GM23338 (cell line): ENCODE measurements at places on chromosomes 2 and 18. TPM values are rescaled to one million over a fixed set of nuclear protein-coding genes. Genes with fewer than 3 reads are reported as not detected.

- DNase-seq = no peak
These were observed 14.7 kb downstream of the RALB start for GRCh38 chr2:120267348-120267747.

Gene FSHR
- total RNA-seq = not detected in 2 replicates

- no peak for DNase-seq
These were observed 4.6 kb downstream of the ATG16L1 start for GRCh38 chr2:233256048-233256447.

DNA sequence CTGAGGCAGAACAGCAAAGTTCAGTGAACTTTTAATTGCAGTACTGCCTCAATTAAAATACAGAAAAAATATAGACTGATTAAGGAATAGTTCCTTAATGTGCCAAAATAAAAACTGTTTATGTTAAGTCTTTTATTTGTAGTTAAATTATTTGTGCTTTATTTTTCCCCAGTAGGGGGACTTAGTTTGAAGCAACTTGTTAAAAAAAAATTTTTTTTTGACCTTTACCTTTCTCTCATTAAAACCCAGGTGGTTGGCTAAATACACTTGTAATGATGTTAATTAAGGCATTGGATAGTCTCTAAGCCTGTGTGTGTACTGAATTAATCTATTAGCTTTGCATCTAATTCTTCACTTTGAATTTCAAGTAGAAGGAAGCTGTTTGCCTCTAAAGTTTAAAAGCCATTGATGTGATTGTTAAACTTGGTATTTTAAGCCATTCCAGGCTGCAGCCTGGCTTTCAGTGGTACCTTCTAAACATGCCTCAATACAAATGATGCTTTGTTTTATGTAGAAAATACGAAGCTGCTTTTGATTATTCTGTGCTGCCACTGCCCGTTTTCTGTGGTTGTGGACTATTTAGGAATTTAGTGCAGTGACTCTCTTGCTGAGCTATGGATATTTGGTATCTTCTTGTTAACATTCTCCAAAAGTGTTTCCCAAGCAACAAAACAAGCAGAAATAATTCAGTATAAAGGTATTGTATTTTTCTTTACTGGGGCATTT lies 102.9 kb downstream of the TANC1 start:
- DNase-seq = no peak

- peak; percentile 72 for DNase-seq
These were observed 45.2 kb downstream of the ST3GAL5 start for GRCh38 chr2:85843543-85843942.

DNA sequence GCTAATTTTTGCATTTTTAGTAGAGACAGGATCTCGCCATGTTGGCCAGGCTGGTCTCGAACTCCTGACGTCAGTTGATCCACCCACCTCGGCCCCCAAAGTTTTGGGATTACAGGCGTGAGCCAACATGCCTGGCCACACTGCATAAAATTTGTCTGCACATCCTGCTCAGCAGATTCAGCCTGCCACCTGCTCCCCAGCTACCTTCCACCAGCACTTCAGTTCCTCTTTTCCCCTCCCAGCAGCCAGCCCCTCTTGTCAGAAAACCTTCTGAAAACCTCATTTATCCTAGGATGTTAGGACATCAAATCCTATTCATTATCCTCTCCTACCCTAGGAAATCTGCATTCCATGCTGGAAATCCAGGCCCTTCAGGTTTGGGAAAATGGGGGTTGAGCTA lies 99.4 kb upstream of the STPG4 start:
- DNase-seq = no peak

GRCh38 chr2:36404754-36405153 lies 49.2 kb downstream of the CRIM1 start:
- no peak for DNase-seq

- no peak for DNase-seq
These were observed 65.9 kb upstream of the CPO start for GRCh38 chr2:206873423-206873822.

Gene CAPN13
- total RNA-seq = 0.19 and 0.94 TPM in 2 replicates

DNA sequence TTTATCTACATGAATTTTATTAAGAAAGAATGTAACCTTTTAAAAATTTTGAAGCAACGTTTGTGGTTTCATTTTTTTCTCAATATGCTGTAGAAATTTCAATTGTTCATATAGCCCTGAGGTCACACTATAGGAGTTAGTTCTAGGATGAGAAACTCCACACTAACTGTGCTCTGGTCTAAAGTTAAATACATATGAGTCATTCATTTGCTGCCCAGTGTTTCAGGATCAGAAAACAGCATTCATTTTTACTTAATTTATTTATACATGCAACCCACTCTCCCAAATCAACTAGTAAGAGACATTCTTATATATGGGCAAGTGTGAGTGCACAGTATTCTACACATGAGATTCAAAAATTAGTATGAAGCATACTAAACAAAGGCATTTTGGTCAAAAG lies 137.9 kb downstream of the DOCK10 start:
- no peak for DNase-seq

- DNase-seq = no peak
These were observed 52.6 kb downstream of the SH2D6 start for GRCh38 chr2:85470850-85471800.

Gene HOXD10
- total RNA-seq = not detected in 2 replicates

Gene ALK
- 0.16 and 0.35 TPM in 2 replicates for total RNA-seq

- no peak for DNase-seq
These were observed 154.3 kb downstream of the TMEM163 start for GRCh38 chr2:134564549-134564948.

DNA sequence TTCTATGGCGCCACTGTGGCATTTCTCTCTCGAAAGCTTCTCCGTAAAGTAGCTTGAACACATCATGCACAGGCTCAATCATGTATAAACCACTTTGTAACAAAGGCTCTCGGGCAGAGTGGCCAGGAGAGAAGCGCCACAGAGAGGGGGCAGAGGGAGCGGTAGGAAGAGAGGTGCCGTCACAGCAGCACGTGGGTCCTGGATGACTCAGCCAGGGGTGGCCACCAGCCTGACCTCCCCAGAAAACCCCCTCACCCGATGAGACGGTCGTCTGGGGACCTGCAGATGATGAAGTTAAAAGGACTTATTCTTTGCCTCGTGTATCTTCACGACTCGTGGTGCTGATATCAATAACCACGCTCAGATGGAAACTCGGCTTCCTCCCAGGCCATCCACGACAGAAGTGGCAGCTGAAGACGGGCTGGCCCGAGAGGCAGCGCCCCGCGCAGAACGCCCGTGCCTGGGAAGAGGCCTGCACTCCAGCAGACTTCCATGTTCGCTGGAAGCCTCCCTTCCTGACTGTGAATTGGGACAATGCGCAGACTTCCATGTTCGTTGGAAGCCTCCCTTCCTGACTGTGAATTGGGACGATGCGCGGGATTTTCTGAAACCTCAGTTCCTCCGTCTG lies 46.4 kb upstream of the MTCL1 start:
- no peak for DNase-seq

Gene UPP2
- total RNA-seq = not detected in 2 replicates

- DNase-seq = no peak
These were observed 62.5 kb downstream of the RRM2 start for GRCh38 chr2:10185046-10185445.

Gene GKN2
- not detected in 2 replicates for total RNA-seq

DNA sequence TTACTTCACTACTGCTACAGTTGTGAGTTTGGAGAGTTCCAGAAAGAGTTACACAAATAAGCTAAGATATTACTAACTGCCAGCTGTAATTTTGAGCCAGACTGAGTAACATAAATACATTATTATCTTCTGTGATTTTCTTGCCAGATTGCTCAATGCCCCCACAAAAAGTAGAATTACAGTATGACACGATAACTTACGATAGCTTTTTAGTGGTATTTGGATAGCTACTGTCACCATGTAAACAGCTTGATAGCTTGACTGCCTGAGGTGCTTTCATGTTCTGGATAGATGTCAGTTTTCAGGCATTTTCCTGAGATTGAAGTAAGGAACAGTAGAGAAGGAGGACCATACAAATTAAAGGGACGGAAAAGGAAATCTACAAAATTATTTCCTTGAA lies 533.3 kb downstream of the SOCS6 start:
- DNase-seq = no peak

Gene DHX57
- total RNA-seq = 32.9 and 34.0 TPM in 2 replicates

GRCh38 chr18:54396760-54397159 lies 39.1 kb downstream of the C18orf54 start:
- no peak for DNase-seq

DNA sequence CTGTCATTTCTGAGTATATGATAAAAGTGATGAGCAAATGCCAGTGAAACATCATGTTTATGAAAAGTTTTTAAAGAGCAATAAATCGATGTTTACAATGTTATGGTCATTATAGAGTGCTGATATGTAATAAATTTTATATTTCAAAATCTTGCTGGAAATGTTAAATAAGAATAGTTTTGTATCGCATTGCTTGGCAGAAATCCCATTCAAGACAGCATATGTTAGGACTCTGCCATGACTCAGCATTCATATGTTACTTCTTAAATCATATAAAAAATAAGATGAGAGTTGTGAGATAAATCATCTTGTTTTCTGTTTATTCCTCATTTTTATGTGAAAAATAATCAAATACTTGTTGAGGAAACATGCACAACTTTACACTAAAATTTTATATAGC lies 949.9 kb upstream of the NRXN1 start:
- DNase-seq = no peak
